ENCODE measurements at places on chromosomes 11 and 22.

- no peak for DNase-seq
Measured at GRCh38 chr11:111698852-111699559, 67.2 kb downstream of the PPP2R1B start.

DNA sequence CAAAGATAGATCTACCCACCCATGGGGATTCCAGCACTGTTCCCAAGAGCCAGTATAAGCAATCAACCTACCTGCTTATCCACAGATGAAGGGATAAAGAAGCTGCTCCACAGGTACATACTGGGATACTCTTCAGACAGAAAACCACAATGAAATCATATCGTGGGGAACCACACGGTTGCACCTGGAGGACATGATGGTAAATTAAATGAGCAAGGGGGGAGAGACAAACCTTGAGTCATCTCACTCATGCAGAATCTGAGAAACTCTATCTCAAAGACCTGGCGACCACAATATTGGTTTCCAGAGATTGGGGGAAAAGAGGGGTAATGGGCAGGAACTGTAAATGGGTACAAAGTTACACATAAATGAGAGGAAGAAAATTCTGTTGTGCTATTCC is 14.5 kb downstream of the RGL4 start:
- no peak for DNase-seq

GRCh38 chr11:120903686-120904085 is 120.2 kb upstream of the TBCEL start:
- no peak for DNase-seq

- no peak for DNase-seq
Measured at GRCh38 chr11:64947208-64947814, 11.6 kb upstream of the GPHA2 start.

- no peak for DNase-seq
Measured at GRCh38 chr22:47439643-47440265, 677.3 kb downstream of the TBC1D22A start.

DNA sequence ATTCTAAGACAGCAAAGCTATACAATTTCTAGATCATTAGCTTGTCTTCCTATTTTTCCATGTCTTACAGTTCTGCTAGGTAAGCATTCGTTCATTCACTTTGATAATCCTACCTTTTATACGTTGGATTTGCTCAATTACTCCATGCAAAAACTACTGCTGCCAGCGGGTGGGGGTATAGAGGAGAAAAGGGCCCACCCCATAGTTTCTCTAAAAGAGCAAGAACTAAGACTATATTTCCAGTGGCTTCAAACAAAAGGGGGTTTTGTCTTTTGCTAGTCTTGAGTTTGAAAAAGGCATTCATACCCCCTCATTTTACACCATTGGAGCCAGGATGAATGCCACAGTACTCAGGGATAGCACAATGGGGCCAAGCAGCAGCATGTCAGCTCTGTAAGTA is 155.7 kb downstream of the WT1 start:
- DNase-seq, result no peak

- no peak for DNase-seq
Measured at GRCh38 chr22:49464037-49464436, 363.6 kb downstream of the BRD1 start.

DNA sequence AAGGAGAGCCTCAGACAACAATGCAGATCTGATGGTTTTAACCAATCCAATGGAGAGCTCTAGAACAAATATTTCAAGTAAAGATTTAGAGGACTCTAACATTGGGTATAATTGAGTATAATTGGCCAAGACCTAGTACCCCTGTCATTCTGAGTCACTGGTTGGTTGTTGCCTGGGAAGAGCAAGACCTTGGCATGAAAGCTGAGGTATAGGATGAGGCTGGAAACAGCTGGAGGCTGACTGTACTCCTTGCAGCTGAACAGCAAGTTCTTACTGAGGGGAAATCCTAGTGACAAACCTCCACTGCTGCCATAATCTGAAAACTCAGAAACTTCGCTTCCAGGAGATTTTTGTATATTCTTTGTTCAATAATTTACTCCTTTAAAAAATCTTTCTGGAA is 54.3 kb upstream of the MUC15 start:
- DNase-seq, result no peak

DNA sequence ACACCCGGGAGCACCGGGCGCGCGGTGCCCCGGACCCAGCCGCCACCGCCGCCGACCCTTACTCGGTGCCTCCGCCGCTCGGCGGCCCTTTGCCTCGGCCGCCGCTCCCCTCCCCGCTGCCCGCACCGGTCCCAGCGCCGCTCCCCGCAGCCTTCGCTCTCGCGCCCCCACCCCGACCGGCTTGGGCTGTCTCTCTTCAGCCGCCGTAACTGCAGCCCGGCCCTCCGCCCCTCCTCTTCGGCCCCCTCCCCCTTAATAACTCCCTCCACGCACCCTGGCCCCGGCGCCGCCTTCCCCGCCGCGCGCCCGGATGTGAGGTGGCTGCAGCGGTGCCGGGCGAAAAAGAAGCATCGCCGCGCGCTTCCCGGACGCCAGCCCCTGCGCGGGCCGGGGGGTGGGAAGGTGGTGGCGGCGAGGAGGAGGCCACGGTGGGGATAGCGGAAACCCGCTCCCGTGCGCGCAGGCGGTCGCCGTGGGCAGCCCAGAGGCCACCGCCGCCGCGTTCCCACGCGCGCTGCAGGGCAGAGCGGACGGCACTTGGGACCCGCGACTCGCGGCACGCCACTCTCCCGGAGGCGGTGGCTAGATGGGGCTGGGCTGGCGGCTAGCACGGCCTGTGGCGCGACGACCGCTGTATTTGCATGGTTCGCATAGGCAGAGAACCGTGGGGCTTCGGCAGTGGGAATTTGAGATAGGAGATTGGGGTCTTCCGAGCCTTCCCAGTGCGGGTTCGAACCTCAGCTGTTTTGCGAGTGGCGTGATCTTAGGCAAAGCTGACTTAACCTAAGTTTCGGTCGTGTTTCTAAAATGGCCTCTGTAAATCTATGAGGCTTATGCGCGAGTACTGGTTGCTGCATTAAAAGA is at the start of gene EIF4ENIF1:
EIF4ENIF1 (minus strand) TSS at position 211 of the 864 bp plus-strand sequence. CDS start 1,124 bp downstream, outside the sequence.
- peak; percentile 70 for DNase-seq

DNA sequence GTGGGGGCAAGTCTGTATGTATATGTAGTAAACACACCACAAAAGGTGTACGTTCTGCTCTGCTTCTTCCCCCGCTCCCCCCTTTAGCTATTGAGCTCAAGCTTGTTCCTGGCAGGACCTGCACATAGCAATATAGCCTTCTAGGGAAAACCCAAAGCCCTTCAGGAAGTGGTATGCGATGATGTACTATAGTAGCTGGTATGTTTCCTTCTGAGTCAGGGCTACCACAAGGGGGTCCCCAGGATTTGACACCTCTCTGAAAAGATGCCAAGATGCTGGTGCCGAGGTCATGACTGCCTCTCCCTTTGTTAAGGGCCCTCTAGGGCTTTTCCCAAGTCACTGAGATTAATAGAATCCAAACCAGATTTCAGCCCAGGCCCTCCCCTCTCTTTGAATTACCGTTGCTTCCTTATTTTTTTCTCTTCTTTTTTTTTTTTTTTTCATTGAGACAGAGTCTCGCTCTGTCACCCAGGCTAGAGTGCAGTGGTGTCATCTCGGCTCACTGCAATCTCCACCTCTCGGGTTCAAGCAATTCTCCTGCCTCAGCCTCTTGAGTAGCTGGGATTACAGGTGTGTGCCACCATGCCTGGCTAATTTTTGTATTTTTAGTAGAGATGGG is 268.4 kb downstream of the ETS1 start:
- no peak for DNase-seq

GRCh38 chr22:23237201-23237798 is 57.0 kb downstream of the BCR start:
- no peak for DNase-seq

DNA sequence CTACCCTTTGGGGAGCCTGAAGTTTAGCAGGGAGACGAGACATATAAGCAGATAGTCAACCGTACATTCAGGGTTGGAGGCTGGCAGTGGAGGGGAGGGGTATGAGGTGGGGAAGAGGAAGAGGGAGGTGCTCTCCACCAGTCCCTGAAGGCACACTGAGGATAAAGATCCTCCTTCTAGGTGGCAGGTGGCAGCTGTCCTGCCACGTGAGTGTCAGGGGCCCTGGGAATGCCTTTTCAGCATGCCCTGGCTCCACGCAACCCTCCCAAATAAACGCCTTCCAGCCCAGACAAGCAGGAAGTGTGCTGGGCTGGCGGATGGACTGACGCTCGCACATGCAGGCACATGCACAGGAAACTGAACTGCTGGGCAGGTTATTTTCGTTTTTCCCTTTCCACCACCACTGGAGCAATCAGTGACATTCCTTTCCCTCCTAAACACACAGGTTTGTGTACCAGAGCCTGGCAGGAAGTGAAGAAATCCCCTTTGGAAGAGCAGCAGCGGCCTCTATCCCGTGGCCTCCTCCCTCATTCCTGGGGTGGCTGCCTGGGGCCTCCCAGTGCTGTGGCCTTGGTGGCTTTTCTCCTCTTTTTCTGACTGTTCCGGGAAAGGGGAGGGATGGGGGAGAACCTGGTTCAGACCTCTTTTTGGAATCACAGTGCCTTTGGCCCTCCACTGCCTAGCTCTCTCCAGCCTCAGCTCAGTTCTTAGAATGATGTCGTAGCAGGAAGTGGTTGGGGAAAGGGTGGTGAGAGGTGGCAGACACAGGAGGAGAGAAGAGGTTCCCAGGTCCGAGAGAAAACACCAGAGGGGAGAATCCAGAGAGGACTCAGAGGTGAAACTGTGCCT is 157.0 kb upstream of the TIMP3 start:
- no peak for DNase-seq

DNA sequence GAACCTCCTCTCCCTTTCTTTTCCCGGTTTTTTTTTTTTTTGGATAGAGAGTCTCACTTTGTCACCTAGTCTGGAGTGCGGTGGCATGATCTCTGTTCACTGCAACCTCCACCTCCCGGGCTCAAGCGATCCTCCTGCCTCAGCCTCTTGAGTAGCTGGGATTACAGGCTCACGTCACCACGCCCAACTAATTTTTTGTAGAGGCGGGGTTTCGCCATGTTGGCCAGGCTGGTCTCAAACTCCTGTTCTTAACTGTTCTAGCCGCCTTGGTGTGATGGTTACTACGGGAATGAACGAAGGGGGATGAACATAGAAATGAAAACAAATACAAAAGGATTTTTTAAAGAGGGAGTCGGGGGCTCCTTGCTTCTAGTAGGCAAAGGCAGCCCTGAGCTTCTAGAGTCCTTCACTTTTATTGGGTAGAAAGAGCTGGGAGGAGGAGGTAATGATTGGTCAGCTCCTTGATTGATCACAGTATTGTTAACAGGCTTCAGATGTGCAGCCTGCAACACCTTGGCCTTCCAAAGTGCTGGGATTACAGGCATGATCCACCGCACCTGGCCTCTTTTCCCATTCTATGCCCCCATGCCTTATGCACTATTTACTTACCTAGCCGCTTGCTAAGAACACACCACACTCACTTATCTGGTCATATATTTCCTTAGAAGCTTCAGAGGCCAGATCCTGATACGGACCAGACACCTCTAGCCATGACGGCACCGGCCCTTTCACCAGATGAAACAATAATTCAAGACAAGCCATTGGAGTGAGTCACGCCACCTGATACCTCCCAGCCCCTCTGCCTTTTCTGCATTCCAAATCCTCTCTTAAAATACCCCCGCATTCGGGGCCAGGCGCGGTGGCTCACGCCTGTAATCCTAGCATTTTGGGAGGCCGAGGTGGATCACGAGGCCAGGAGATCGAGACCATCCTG is 20.7 kb downstream of the SUSD2 start:
- no peak for DNase-seq

- DNase-seq, result no peak
Measured at GRCh38 chr11:86070142-86071056, 1.5 kb upstream of the PICALM start.

GRCh38 chr11:10483584-10483983 is 28.5 kb downstream of the AMPD3 start:
- DNase-seq, result no peak

DNA sequence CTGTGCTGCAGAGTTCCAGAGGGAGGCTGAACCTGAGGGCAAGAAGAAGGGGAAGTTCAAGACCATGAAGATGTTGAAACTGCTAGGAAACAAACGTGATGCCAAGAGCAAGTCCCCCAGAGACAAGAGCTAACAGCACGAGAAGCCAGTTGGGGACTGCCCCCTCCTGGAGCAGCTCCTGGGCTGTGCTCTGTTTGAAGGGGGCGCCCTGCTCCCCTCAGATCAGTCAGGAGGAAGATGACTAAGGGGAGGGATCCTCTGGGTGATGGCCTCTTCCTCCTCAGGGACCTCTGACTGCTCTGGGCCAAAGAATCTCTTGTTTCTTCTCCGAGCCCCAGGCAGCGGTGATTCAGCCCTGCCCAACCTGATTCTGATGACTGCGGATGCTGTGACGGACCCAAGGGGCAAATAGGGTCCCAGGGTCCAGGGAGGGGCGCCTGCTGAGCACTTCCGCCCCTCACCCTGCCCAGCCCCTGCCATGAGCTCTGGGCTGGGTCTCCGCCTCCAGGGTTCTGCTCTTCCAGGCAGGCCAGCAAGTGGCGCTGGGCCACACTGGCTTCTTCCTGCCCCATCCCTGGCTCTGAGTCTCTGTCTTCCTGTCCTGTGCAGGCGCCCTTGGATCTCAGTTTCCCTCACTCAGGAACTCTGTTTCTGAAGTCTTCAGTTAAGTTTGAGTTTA is 12.6 kb downstream of the C22orf23 start:
- DNase-seq, result no peak

DNA sequence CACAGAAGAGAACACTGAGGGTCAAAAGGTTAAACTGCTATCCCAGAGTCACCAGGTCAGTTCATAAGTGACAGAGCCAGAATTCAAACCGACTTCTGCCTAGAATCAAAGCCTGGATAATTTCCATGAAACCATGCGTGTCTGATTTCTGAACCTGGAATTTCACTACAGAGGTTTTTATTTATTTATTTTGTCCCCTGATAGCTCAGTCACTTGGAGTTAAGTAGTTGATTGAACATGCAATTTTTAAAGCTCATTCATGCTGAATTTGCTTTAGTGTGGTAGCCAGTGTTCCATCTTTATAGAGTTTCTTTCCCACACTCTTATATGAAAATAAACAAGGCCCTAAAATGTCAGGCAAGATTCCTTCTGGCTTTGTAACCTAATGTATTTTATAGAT is 93.2 kb downstream of the NAV2 start:
- DNase-seq, result no peak

DNA sequence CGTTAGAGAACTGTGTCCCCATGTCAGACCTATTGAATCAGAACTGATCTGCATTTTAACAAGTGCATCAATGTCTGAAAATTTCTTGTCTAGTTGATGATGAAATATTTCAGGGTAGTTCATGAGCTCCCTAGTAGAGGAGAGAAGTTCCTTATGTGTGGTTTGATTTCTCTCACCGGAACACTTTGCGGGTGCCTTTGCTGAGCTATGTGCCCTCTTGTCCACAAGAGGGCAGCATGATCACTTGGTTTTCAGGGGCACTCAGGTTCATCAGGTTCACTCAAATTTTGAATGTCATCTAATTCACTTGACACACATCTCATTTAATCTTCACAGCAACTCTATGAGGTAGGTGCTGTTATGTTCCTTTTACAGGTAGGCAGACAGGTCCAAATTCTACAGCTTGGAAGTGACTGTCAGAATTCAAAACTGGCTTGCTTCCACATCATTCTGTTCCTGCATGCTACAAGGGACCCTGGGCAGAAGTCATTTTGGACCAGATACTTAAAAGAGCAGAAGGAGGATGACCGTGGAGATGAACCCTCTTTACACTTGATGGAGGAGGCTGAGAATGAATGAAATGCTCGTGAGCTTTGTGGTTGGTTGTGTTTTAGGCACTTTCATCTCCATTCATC is 55.6 kb downstream of the P4HA3 start:
- no peak for DNase-seq

All from SW 1271 (cell line).